Prostate gland (tissue), 2 donors: ENCODE measurements at places on chromosomes 13 and 19.

DNA sequence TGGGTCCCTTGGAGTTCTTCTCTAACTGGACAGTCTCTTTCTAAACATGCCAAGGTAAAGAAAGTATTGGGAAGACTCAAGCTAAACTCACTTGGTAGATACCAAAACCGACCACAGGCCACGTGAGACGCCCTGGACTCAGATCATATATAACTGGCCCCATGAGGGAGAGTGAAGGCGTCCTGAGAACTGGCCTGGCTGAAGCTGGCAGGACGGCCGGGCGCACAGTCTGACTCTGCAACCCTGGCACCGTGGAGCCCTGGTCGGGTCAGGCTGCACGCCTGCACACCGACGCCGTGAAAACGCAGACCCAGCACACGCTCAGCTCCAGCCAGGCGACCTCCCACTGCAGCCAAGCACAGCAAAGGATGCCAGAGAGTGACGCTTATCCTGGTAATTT, 122.5 kb upstream of the SPACA7 start:
- no peak overlapping the region for H3K4me3 ChIP-seq
- no peak overlapping the region for H3K27ac ChIP-seq
- peaks cover 5% of the 10 kb centered on the region for H3K27me3 ChIP-seq
- DNase-seq, result no peak
- H3K36me3 ChIP-seq, result no peaks in the 10 kb centered on the region
- H3K4me1 ChIP-seq, result no peaks in the 10 kb centered on the region

- DNase-seq, result no peak
- H3K4me1 ChIP-seq, result peaks cover 29% of the 10 kb centered on the region
- H3K36me3 ChIP-seq, result peaks cover 10% of the 10 kb centered on the region
- no peak overlapping the region for H3K4me3 ChIP-seq
- H3K27ac ChIP-seq, result no peak overlapping the region
Observed at GRCh38 chr19:2239173-2239572, 2.5 kb downstream of the SF3A2 start.

GRCh38 chr13:104422668-104423067, 1356.5 kb upstream of the SLC10A2 start:
- no peaks in the 10 kb centered on the region for H3K4me1 ChIP-seq
- no peak overlapping the region for H3K4me3 ChIP-seq
- no peaks in the 10 kb centered on the region for H3K27me3 ChIP-seq
- no peak for DNase-seq
- no peak overlapping the region for H3K27ac ChIP-seq

GRCh38 chr19:38815059-38816001, 2.6 kb upstream of the LGALS4 start:
- peaks cover 16% of the 10 kb centered on the region for H3K36me3 ChIP-seq
- no peaks in the 10 kb centered on the region for H3K27me3 ChIP-seq

DNA sequence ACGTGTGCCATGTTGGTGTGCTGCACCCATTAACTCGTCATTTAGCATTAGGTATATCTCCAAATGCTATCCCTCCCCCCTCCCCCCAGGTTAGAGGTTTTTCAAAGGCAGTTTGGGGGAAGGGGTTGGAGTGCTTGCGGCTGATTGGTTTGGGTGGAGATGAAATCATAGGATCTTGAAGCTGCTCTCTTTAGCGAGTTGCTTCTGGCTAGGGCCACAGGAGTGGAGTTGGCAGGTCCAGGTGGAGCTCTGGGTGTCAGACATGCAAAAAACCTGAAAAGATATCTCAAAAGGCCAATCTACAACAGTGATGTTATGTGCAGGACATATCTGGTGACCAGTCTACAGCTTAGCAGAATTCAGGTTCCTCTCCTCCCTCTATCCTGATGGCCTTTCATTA, 32.6 kb upstream of the CXCL17 start:
- DNase-seq, result no peak
- no peak overlapping the region for H3K4me3 ChIP-seq
- no peaks in the 10 kb centered on the region for H3K36me3 ChIP-seq
- no peaks in the 10 kb centered on the region for H3K27me3 ChIP-seq
- H3K4me1 ChIP-seq, result peaks cover 9% of the 10 kb centered on the region

DNA sequence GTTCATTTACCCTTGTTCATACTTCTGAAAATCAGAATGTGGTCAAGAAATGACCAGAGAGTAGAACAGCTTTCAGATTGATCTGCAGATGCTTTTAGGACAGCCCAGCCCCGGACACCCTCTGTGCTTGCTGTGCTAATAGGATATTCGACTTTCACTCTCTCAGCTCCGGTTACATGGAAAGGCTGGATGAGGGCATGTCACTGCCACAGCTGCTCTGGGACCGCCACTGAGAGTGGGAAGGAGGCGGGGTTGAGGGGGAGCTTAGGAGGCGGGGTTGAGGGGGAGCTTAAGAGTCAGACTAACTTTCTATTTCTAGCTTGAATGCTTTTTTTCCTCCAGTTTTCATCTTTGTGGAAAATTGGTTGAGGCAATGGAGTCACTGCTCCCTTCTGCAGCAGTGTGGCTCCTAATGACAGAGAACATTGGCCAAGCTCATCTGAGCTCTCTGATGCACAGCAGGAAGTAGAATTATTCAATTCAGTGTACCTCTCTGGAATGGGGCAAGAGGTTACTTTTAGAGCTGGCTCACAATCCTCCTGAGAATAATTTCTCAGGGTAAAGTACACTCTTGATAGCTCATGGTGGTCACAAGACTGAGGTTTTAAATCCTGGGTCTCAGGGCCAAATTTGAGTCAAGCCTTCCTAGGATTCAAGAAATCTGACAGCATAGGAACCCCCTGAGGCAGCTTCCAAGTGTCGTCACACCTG, 74.6 kb upstream of the NPAS1 start:
- no peaks in the 10 kb centered on the region for H3K27me3 ChIP-seq
- H3K36me3 ChIP-seq, result no peaks in the 10 kb centered on the region
- peaks cover 7% of the 10 kb centered on the region for H3K4me1 ChIP-seq
- no peak overlapping the region for H3K4me3 ChIP-seq

DNA sequence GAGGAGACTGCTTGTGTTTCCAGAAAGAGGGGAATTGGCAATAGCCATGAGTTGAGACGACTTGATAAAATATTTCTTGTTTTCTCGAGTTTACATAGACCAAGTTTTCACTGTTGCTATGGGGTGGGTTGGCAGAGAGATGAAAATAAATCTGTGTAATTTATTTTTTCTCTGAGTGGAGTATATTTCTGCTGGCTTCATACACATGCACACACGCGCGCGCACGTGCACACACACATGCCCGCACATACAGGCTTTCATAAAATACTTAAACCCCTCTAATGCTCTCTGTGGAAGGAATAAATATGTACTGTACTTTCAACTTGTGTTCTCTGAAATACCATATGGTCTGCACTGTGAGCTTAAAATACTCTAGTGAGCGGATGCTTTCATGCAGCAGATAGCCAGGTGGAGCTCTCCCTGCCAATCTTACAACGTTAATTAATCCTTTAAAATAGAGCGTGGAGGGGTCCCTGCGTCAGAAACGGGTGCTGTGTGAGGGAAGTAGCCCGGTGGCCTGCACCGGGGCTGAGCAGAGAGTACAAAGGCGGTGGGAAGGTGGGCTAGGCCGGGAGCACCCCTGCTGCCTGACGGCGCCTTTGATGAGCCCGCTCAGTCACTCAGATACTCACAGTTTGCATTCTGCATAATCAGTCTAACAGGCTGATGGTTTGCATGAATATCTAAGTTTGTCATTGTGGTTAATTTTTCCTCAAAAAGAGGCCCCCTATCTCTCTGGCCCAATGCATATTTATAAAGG, 44.1 kb downstream of the CCNE1 start:
- H3K36me3 ChIP-seq, result no peaks in the 10 kb centered on the region
- H3K4me1 ChIP-seq, result no peaks in the 10 kb centered on the region
- H3K27ac ChIP-seq, result no peak overlapping the region
- no peaks in the 10 kb centered on the region for H3K27me3 ChIP-seq

- H3K27ac ChIP-seq, result no peak overlapping the region
- no peaks in the 10 kb centered on the region for H3K27me3 ChIP-seq
- H3K36me3 ChIP-seq, result no peaks in the 10 kb centered on the region
- DNase-seq, result peak; percentile 12
- no peak overlapping the region for H3K4me3 ChIP-seq
Observed at GRCh38 chr13:19794631-19795030, 11.9 kb upstream of the PSPC1 start.

DNA sequence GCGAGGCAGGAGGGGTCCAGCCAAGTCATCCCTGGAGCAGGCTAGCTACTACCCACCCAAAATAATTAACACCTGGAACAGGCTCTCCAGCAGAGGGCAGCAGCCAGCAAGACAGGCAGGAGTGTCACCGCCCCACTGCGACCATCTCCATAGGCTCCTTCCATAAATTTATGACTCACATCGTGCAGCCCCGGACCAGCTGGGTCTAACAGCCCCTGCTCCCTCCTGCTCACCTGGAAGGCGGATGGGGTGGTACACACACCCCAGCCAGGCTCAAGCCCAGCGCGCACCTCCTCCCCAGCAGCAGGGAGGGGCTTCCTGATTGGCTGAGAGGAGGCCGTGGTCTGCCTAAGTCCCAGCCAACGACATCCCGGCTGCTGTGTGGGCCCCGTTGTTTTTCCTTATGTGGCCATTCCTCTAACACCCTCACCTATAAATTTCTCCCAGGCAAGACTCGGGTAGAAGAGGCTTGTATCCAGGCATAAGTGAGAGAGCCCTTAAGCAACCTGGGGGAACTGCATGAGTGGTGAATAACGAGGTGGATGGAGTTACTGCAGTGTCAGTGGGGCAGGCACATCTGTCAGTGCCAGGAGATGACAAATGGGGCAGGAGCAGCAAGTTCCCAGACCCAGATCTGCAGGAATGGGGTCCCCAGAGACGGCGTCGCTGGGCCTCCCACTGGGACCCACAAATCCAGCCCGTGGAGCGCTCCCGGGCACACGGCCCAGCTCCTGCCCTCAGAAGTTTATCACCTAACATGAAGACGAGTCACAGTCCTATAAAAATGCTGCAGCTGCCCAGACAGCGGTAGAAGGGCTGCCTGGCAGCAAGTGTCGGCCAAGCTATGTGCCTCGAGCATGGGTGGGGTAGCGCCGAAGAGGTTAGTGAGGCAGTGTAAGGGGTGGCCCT, 43.1 kb downstream of the CEBPG start:
- no peaks in the 10 kb centered on the region for H3K4me1 ChIP-seq
- DNase-seq, result peak; percentile 64
- H3K27me3 ChIP-seq, result no peaks in the 10 kb centered on the region
- H3K36me3 ChIP-seq, result no peaks in the 10 kb centered on the region
- H3K4me3 ChIP-seq, result no peak overlapping the region

DNA sequence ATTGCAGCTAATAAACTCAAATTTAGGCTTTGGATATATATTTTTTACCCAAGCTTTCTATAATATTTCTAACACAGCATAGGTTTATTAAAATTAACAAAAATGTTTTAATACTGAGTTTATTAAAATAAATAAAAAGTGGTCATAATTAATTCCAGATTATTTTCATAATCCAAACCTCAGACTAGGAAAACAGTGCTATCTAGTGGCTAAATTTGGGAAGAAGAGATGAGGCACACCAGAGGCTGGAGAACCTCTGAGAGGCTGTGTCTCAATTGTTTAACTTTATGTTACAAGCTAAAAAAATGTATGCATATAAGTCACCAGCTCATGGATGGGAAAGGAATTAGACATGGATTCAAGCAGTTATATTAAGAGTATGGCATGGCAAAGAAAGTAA, 392.5 kb downstream of the DIAPH3 start:
- H3K27me3 ChIP-seq, result no peaks in the 10 kb centered on the region
- H3K27ac ChIP-seq, result no peak overlapping the region
- H3K36me3 ChIP-seq, result no peaks in the 10 kb centered on the region
- DNase-seq, result no peak

- H3K4me3 ChIP-seq, result no peak overlapping the region
- H3K36me3 ChIP-seq, result no peaks in the 10 kb centered on the region
- no peaks in the 10 kb centered on the region for H3K4me1 ChIP-seq
- H3K27ac ChIP-seq, result no peak overlapping the region
- no peaks in the 10 kb centered on the region for H3K27me3 ChIP-seq
- DNase-seq, result no peak
Observed at GRCh38 chr13:99528547-99528946, 27.3 kb downstream of the TM9SF2 start.

GRCh38 chr19:21564406-21564805, 59.0 kb downstream of the ZNF429 start:
- no peaks in the 10 kb centered on the region for H3K4me1 ChIP-seq
- no peak overlapping the region for H3K4me3 ChIP-seq
- H3K36me3 ChIP-seq, result no peaks in the 10 kb centered on the region

DNA sequence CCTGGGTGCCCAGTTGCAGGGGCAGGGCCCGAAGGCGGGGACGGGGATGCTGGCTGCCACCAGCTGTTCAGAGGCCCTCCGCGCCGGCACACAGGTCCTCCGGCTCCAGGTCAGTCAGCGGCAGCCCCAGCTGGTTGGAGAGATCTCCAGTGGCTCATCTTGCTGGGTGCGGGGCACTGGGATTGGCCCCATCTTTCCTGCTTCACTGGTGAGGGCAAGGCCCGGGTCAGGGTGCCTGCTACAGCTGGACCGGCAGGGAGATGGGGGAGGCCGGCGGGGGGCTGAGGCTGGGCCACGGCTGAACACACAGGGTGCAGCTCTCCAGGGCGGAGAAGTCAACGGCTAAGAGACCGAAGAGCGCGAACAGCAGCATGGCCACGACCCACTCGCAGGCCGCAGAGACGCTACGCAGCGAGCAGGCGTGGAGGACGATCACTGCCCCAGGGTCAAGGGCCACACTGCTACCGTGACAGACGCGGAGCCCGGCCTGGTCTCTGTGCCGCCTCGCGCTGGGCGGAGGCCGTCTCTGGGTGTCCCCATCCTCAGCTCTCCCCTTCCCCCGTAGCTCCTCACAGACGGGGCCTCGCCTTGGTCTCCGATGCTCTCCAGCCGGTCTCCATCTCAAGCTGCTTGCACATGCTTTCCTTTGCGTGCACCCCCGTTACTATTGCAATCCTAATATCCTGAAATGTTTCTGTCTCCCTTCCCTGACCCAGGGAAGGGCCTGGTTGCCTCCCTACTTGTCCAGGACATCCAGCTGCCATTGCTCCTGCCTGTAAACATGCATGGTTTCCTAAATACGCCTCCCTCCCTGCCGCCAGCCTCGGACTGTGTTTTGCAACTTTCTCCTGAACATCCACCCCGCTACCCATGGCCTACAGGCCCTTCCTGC, 12.3 kb downstream of the TMEM150B start:
- H3K36me3 ChIP-seq, result no peaks in the 10 kb centered on the region
- no peaks in the 10 kb centered on the region for H3K27me3 ChIP-seq
- H3K27ac ChIP-seq, result no peak overlapping the region
- no peak overlapping the region for H3K4me3 ChIP-seq

DNA sequence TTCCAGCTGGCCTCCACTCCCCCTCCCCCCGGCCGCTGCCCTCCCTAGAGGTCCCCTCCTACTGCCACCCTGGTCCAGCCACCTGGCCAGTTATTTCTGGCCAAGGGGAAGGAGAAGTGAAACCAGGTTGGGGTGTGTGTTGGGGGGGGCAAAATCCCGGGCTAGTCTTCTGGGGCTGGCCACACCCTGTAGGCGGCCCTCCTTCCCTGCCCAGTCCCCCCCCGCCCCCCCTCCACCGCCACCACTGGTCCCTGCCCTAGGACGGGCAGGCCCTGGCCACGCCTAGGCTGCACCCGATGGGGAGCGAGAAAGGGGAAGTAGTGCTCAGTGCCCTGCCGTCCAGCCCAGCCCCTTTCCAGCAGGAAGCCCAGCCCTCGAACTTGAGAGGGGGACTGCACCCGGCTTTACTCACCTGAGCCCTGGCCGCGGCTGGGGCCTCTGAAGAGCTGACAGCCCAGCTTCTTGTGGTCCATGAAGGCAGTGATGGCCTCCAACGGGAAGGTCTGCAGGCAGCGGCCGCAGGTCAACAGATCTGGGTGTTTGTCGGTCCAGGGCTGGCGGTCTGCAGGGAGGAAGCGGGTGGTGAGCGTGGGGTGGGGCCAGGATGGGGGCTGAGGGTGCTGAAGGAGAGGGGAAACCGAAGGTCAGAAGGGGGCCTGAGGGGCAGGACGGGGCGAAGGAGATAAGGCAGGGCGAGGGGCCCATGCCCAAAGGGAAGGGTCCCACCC, 813 bp downstream of the ZNF296 start:
- H3K4me1 ChIP-seq, result peaks cover 5% of the 10 kb centered on the region
- peak overlapping the region; percentile 34 for H3K4me3 ChIP-seq
- peak overlapping the region; percentile 41 for H3K27ac ChIP-seq
- peak; percentile 63 for DNase-seq
